Lung (tissue), 17 donors: ENCODE measurements at places on chromosomes 11 and 22. TPM values are rescaled to one million over a fixed set of nuclear protein-coding genes. Genes with fewer than 3 reads are reported as not detected.

Gene MS4A3
- total RNA-seq = 0.25 TPM

Gene DDX25
- 0.18 TPM for total RNA-seq

Gene SCO2
- total RNA-seq = 9.1 TPM

Gene CD3E
- 5.3 TPM for total RNA-seq

Gene GP1BB
- 4.0 TPM for total RNA-seq

Gene MRGPRE
- total RNA-seq = 0.18 TPM

Gene PANX2
- total RNA-seq = 1.00 TPM

Gene ACR
- 0.26 TPM for total RNA-seq

Gene ZDHHC8
- total RNA-seq = 29.1 TPM

- peaks cover 3% of the 10 kb centered on the region for H3K4me1 ChIP-seq
- no peaks in the 10 kb centered on the region for H3K27me3 ChIP-seq
- DNase-seq = no peak
Measured at GRCh38 chr11:72232260-72233055, 7.9 kb downstream of the INPPL1 start.

DNA sequence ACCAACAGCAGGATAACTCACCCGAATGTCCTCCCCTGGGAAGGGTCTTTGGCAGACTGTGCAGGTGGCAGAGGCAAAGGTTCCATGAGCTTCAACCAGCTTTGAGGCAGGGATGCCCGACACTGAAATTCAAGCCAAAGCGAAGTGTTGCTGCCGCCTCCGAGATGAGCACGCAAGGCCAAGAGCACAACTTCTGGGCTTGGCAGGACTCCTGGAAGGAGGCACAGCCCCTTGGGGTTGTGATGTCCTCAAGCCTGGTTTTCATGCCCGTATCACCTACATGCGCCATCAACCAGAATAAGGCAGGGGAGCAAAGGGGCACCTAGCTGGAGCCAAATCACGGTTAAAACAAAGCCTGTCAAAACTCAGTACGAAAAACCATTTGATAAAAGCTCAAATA, 5.7 kb downstream of the SIRT3 start:
- no peaks in the 10 kb centered on the region for H3K36me3 ChIP-seq
- no peak for DNase-seq
- no peak overlapping the region for H3K4me3 ChIP-seq
- peaks cover 3% of the 10 kb centered on the region for H3K4me1 ChIP-seq

DNA sequence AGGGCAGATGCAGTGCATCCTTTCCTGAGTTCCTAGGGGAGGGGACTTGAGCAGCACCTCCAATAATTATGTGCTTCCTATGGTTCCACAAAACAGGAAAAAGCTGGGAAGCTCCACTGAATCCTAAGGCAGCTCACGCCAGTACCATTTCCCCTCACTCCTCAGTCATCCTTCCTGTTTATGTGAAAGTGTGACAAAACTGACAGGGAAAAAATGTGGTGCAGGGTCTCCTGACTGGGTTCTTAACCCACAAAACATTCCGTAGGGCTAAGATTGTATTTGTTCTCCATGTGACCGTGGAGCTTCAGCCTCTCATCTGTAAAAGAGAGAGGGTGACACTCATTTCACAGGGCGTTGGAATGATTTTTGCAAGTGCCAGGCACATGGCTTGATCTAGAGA, 12.2 kb upstream of the LYVE1 start:
- no peak overlapping the region for H3K4me3 ChIP-seq
- H3K27me3 ChIP-seq = no peaks in the 10 kb centered on the region
- DNase-seq = no peak
- H3K36me3 ChIP-seq = no peaks in the 10 kb centered on the region

DNA sequence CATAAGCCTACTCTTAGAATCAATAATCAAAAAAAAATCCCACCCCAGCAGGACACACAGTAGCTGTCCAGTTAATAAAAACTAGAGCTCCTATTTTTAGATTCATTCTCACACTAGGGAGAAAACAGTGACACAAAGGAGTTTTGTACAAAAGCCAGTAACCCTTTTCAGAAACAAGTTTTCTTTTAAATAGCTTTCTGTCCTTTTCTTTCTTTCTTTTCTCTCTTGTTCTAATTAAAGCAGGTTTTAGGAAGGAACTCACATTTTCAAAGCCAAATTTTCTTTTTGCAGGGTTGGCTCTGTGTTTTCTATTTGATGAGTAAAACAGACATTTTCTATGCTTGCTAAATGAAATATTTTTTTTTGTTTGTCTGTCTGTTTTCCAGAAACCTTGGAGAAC, 1390.7 kb downstream of the FAM181B start:
- no peaks in the 10 kb centered on the region for H3K4me1 ChIP-seq
- no peak overlapping the region for H3K4me3 ChIP-seq
- no peak for DNase-seq

DNA sequence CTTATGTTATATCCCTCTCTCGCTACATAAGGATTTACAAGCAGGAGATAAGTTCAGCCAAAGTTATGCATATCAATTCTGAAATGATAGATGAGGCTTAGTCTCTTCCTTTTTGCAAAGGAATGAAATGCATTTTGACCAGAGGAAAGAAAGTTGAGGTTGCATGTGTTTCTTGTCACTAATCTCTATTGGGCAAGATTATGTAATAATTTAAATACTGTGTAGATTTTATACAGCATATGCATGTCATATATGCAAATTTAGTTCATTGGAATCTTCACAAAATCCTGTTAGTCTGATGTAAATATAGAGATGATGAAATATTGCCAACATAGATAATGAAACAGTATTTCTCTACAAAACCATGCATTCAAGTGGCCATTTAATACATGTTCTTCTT, 858.7 kb upstream of the RAG2 start:
- H3K36me3 ChIP-seq = no peaks in the 10 kb centered on the region
- no peaks in the 10 kb centered on the region for H3K4me1 ChIP-seq
- H3K4me3 ChIP-seq = no peak overlapping the region
- no peaks in the 10 kb centered on the region for H3K27me3 ChIP-seq

GRCh38 chr11:20022363-20023081, 137.8 kb downstream of the DBX1 start:
- no peak overlapping the region for H3K4me3 ChIP-seq
- no peaks in the 10 kb centered on the region for H3K27me3 ChIP-seq
- no peaks in the 10 kb centered on the region for H3K36me3 ChIP-seq
- H3K27ac ChIP-seq = no peak overlapping the region
- peak; percentile 47 for DNase-seq
- peaks cover 5% of the 10 kb centered on the region for H3K4me1 ChIP-seq

GRCh38 chr11:14637868-14638409, 5.7 kb upstream of the PDE3B start:
- no peaks in the 10 kb centered on the region for H3K27me3 ChIP-seq
- peaks cover 7% of the 10 kb centered on the region for H3K4me1 ChIP-seq
- no peak overlapping the region for H3K27ac ChIP-seq
- no peak overlapping the region for H3K4me3 ChIP-seq
- H3K36me3 ChIP-seq = no peaks in the 10 kb centered on the region
- DNase-seq = no peak

- no peaks in the 10 kb centered on the region for H3K36me3 ChIP-seq
- H3K27me3 ChIP-seq = peaks cover 5% of the 10 kb centered on the region
- no peaks in the 10 kb centered on the region for H3K4me1 ChIP-seq
- no peak overlapping the region for H3K4me3 ChIP-seq
- no peak for DNase-seq
- no peak overlapping the region for H3K27ac ChIP-seq
Measured at GRCh38 chr11:134429106-134429505, 17.1 kb upstream of the B3GAT1 start.

DNA sequence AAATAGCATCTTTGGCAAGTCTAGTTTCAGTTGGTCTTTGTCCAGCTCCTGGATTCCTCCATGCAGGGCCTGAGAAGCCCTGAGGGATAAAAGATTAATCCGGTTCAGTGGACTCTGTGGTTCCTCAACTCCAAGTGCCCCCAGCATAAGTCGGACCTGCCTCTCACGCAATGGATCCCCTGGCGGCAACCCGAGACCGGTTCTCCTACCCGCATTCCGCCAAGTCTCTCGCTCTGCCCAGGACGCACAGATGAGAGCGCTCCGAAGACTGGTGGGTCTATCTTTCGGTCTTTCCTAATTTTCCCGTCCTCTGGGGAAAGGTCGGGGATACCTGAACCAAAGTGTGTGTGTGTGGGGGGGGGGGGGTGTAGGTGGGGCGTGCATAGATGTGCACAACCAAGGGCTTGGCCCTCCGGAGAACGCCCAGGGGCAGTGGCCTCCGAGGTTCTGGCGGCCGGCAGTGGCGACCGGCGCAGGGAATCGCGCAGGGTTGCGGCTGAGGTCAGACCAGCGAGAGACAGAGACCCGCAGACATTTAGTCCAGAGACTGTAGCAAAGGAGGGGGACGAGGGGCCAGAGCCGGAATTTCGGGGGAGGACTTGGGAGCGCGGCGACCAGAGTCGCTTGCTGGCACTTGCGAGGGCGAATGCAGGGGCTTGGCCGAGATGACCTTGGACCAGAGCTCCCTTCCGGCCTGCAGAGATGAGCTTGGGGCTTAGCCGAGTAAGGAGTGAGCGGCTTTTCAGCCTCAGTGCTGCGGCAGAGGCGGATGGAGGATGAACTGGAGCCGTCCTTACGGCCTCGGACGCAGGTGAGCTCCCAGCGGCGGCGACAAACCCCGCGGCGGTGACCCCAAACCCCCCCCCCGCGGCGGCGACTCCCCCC, 712 bp upstream of the SLC2A11 start:
- H3K36me3 ChIP-seq = no peaks in the 10 kb centered on the region
- H3K27ac ChIP-seq = peak overlapping the region; percentile 77
- no peaks in the 10 kb centered on the region for H3K27me3 ChIP-seq
- DNase-seq = peak; percentile 65
- H3K4me1 ChIP-seq = no peaks in the 10 kb centered on the region

DNA sequence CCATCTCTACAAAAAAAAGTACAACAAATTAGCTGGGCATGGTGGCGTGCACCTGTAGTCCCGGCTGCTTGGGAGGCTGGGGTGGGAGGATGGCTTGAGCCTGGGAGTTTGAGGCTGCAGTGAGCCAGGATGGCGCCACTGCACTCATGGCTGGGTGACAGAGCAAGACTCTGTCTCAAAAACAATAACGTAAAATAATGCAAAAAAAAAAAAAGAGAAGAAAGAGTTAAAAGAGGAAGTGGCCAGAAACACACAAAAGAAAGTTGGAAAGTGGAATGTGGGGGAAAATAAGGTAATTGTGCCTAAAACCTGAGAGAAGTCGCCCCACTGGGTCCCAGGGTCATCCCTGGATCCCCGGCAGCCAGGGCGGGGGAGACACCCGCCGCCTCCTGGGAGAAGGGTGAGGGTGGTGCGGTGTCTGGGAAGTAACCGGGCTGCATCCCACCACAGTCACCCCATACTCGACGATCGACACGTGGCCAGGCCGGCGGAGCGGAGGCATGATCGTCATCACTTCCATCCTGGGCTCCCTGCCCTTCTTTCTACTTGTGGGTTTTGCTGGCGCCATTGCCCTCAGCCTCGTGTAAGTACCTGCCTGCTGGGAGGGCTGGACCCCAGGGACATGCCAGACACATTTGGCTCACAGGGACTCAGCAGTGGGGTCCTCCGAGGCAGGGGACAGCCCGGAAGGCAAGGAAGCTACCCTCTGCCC, 8.1 kb downstream of the UPK3A start:
- H3K36me3 ChIP-seq = no peaks in the 10 kb centered on the region
- no peak for DNase-seq
- no peaks in the 10 kb centered on the region for H3K27me3 ChIP-seq
- no peaks in the 10 kb centered on the region for H3K4me1 ChIP-seq

DNA sequence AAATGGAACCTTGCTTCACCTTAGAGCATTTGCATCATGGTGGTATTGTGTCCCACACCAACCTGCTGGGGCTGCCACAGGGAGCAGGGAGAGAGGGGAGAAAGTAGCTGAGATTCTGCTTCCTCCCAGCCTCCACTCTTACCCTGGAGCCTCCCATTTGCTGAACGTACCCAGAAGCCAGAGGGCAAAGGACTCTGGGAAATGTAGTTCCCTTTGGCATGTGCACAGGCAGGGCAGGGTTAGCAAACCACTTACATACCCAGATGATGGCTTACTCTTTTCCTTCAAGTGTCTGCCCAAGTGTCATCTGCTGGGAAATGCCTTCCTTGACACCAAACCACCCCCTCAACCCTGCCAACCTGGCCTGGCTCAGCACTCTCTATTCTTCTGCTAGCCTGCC, 16.9 kb downstream of the SMIM38 start:
- H3K27ac ChIP-seq = no peak overlapping the region
- no peaks in the 10 kb centered on the region for H3K36me3 ChIP-seq
- H3K27me3 ChIP-seq = no peaks in the 10 kb centered on the region
- H3K4me1 ChIP-seq = peaks cover 10% of the 10 kb centered on the region

DNA sequence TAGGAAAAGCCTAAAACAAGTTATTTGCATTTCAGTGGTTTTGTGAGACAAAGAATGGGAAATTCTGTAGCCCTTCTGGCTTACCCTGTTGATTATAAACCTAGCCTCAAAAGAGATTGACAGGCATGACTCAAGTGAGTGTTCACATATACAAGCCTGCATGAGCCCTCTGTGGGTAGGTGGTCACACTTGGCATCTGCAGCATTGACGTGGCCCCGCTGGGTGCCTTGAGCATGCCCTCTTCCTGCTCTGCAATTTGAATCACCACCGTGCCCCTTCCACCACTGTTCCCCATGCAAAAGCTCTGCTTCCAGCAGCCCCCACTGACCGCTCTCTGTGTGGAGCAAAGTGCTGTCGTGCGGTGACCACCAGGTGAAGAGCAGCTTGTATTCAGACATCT, 21.0 kb upstream of the ADSL start:
- H3K27me3 ChIP-seq = no peaks in the 10 kb centered on the region
- H3K27ac ChIP-seq = no peak overlapping the region
- H3K36me3 ChIP-seq = peaks cover 15% of the 10 kb centered on the region
- no peak overlapping the region for H3K4me3 ChIP-seq

GRCh38 chr22:36149441-36149840, 11.1 kb downstream of the APOL3 start:
- H3K4me1 ChIP-seq = peaks cover 3% of the 10 kb centered on the region
- H3K27ac ChIP-seq = no peak overlapping the region
- no peak overlapping the region for H3K4me3 ChIP-seq
- no peak for DNase-seq

DNA sequence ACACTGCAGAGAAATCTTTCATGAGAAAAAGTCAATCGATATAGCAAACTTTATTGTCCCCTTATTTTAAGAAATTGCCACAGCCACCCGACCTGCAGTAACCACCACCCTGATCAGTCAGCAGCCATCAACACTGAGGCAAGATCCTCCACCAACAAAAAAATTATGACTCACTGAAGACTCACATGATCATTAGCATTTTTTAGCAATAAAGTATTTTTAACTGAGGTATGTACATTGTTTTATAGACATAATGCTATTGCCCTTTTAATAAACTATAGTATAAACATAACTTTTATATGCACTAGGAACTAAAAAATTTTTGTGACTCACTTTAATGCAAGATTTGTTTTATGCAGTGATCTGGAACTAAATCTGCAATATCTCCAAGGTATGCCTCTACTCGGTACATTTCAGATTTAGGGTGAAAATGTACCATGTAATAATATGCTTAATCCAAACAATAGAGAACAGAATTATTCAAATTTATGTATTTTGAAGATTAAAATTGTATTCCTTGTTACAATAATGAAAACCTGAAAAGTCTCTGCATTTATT, 79.2 kb upstream of the CEP126 start:
- no peak for DNase-seq
- no peaks in the 10 kb centered on the region for H3K27me3 ChIP-seq
- no peak overlapping the region for H3K4me3 ChIP-seq
- no peaks in the 10 kb centered on the region for H3K4me1 ChIP-seq

- no peak overlapping the region for H3K4me3 ChIP-seq
- no peaks in the 10 kb centered on the region for H3K27me3 ChIP-seq
- DNase-seq = no peak
- H3K4me1 ChIP-seq = no peaks in the 10 kb centered on the region
- H3K36me3 ChIP-seq = peaks cover 34% of the 10 kb centered on the region
Measured at GRCh38 chr11:2395856-2396255, 4.7 kb upstream of the TSSC4 start.

- no peak overlapping the region for H3K4me3 ChIP-seq
- H3K36me3 ChIP-seq = no peaks in the 10 kb centered on the region
- H3K27me3 ChIP-seq = peaks cover 24% of the 10 kb centered on the region
- H3K4me1 ChIP-seq = no peaks in the 10 kb centered on the region
Measured at GRCh38 chr22:38799265-38800002, 5.5 kb upstream of the DNAL4 start.

- H3K36me3 ChIP-seq = no peaks in the 10 kb centered on the region
- H3K4me3 ChIP-seq = no peak overlapping the region
Measured at GRCh38 chr22:43910178-43910695, 13.4 kb upstream of the PNPLA3 start.
